Activated naive CD4-positive, alpha-beta T cell treated with Interleukin-2 at 50 U/mL for 16 hours (primary cell): ENCODE measurements at places on chromosomes 1 and 21.

- DNase-seq, result peak; percentile 38
Observed at GRCh38 chr1:86774305-86775295, 70.2 kb downstream of the SH3GLB1 start.

- no peak for DNase-seq
Observed at GRCh38 chr1:58094221-58094620, 452.3 kb downstream of the OMA1 start.

DNA sequence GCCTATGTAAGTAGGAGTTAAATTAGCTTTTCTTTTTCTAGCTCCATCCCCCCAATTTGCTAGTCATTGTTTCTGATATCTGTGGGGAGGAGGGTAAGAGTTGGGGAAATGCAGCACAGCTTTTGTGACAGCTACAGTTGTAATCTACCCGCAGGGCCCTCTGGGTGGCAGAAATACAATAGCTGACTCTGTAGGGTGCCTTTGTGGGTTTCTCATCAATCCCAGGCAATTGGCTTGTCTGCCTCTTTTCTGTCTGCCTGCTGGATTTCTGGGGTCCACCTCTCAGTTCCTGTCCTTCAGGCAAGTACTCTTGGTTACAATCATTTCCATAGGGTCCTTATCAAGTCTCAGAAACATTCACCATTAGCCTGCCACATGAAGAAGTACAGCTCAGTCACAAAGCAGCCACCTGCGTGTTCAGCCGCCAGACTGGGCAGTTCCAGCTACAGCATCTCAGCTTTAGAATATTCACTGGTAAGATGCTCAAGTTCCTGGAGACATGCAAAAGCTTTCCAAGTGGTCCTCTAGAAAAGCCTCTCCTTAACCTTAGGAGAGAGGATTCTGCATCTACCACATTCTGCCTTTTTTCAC is 19.2 kb upstream of the SLC44A5 start:
- DNase-seq, result no peak

DNA sequence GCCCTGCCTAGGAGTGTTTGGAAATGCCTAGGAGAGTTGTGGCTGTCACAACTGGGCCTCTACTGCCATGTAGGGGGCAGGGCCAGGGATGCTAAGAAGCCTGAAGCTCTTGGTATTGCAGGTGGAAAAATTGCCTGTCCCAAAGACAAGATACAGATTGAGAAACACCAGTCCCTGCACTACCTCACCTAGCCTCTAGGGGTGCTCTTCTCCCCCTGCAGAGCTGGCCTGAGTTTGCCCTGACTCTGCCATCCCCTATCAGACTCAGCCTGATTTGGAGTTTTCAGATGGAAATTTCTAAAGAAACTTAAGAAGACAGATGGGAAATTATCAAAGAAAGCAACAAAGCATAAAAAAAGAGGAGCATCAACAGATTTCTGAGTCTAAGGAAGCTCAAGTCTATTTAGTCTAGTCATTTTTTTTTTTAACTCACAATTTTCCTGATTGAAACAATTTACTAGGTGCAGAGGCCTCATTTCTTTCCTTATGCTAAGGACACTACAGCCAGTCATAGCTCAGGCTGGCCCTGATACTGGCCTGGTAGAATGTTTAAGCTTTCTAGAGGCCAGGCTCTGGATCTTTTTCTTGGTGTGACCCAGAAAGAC is 61.4 kb upstream of the LRRN2 start:
- DNase-seq, result peak; percentile 51

- DNase-seq, result no peak
Observed at GRCh38 chr1:89826594-89826993, 5.8 kb downstream of the LRRC8D start.

- DNase-seq, result no peak
Observed at GRCh38 chr1:15939181-15940109, 36.5 kb downstream of the ZBTB17 start.

DNA sequence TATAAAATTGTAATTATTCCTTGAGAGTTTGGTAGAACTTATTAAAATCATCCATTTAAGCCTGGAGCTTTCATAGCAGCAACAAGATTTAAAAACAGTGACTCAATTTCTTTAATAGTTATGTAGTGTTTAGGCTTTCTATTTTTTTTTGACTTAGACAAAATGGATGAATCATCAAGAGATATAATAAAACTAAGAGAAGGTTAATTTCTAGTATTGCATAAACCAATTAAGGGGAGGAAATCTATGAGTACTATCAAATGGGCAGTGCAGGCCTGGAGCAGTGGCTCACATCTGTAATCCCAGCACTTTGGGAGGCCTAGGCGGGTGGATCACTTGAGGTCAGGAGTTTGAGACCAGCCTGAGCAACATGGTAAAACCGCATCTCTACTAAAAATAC is 416.3 kb upstream of the USP24 start:
- no peak for DNase-seq

- DNase-seq, result no peak
Observed at GRCh38 chr1:17259233-17259873, 10.5 kb downstream of the PADI3 start.

DNA sequence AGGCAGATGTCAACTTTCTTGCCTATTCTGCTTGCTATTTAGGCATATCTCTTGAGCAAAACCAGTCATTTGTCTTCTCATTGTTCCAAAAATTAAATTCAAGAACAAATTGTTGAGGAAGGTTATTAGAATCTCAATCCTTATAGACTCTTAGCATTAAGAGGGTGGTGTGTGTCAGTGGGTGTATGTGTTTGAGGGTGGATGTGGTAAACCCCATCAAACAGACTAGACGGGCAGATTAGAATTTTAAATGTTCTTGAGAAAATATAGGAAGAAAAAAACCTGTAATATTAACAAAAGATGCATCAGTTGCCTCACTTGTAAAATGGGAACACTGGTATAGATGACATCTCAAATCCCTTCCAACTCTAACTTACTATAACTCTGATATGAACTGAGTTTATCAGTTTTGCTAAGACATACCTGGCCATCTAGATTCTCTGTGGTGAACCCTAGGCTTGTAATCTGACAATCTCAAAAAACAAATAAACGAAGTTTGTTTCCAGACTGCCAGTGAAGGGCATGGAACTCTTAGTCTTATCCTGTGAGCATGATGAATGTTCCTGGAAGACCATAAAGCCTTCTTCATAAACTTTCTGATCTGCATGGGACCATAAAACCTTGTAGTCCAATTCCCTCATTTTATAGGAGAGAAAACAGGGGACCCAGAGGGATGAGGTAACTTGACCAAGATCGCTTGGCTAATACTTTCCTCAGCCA is 176.3 kb upstream of the SGIP1 start:
- no peak for DNase-seq
